Activated CD4-positive, alpha-beta memory T cell treated with anti-CD3 and anti-CD28 coated beads for 36 hours (primary cell): ENCODE measurements at places on chromosomes 5 and 9. TPM values are rescaled to one million over a fixed set of nuclear protein-coding genes. Genes with fewer than 3 reads are reported as not detected.

- peak; percentile 18 for DNase-seq
Observed at GRCh38 chr5:159262472-159262858, 625 bp upstream of the UBLCP1 start.

DNA sequence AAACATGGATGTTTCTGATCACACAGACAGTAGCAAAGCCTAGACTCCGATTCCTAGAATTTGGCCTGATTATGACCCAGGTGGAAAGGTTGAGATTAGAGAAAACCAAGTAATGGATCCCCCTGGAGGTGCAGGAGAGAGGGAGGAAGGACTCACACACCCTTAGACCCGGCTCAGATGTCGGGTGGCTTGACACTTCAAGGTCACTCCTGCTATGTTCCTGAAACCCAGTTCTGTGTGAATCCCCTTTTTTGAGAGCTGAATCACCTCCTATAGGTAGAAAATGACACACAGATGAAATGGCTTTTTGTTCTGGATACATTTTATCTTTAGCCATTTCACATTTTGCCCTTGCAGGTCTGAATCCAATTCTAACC is 192.8 kb downstream of the ARRDC3 start:
- DNase-seq = no peak

Gene NR4A3
- total RNA-seq = 10.5 TPM

GRCh38 chr9:26802921-26803320 is 89.7 kb downstream of the CAAP1 start:
- DNase-seq = no peak

DNA sequence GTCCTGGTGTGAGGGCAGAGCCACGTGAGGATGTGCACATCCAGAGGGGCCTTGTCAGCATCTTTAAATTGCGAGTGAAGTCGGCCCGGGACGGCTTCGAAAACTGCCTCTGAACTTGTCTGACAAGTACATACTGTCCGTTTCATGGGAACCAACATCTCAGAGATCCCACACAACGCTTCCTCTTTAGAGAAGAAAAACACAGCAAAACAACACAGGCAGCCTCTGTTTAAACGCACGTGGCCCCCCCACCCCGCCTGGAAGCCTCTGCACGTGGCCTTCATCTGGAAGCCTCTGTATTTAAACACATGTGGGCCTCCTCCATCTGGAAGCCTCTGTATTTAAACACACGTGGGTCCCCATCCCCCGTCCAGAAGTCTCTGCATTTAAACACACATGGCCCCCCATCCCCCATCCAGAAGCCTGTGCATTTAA is 29.2 kb downstream of the CEP72 start:
- DNase-seq = no peak

- no peak for DNase-seq
Observed at GRCh38 chr5:142531977-142532780, 153.7 kb downstream of the FGF1 start.

Gene CAMK4
- 36.5 TPM for total RNA-seq

DNA sequence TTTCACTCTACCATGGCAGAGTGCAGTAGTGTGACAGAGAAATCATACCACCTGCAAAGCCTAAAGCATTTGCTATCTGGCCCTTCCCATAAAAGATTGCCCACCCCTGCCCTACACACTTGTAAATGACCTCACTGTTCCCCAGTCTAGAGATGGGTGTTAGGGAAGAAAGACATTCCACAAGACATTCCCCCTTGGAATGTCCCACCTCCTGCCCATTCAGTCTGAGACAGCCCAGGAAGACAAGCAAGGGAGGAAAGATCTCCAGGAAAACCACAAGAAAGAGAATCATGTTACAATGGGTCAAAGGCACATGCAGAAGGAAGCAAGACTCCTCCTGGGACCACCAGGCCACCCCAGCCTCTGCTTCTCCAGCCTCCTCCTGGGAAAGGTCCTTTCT is 230.0 kb downstream of the AGTPBP1 start:
- no peak for DNase-seq
